Stimulated activated naive B cell treated with anti-CD40 and anti-IgM and Interleukin-4, amounts not matched to agents 10 μg/mL and 1 μg/mL and 100 μg/mL, for 72 hours (primary cell): ENCODE measurements at places on chromosomes 16 and 17.

GRCh38 chr16:84881702-84882521, 62.1 kb downstream of the CRISPLD2 start:
- no peak for DNase-seq
- H3K36me3 ChIP-seq = no peaks in the 10 kb centered on the region
- H3K4me3 ChIP-seq = no peak overlapping the region
- H3K27ac ChIP-seq = no peak overlapping the region
- peaks cover 2% of the 10 kb centered on the region for H3K4me1 ChIP-seq

- no peak overlapping the region for H3K4me3 ChIP-seq
- no peaks in the 10 kb centered on the region for H3K4me1 ChIP-seq
- DNase-seq = no peak
- no peak overlapping the region for H3K27ac ChIP-seq
- peaks cover 22% of the 10 kb centered on the region for H3K27me3 ChIP-seq
Observed at GRCh38 chr16:9677301-9677653, 505.0 kb downstream of the GRIN2A start.

GRCh38 chr16:769934-770333, 9.4 kb downstream of the MSLN start:
- H3K4me3 ChIP-seq = no peak overlapping the region
- DNase-seq = no peak
- no peak overlapping the region for H3K27ac ChIP-seq
- no peaks in the 10 kb centered on the region for H3K4me1 ChIP-seq
- H3K36me3 ChIP-seq = no peaks in the 10 kb centered on the region

GRCh38 chr17:18267927-18268711, 7.7 kb downstream of the MIEF2 start:
- no peaks in the 10 kb centered on the region for H3K27me3 ChIP-seq
- peaks cover 8% of the 10 kb centered on the region for H3K4me1 ChIP-seq
- no peak for DNase-seq

GRCh38 chr17:65756760-65757159, 195.3 kb upstream of the AXIN2 start:
- no peaks in the 10 kb centered on the region for H3K4me1 ChIP-seq
- no peaks in the 10 kb centered on the region for H3K27me3 ChIP-seq
- no peak overlapping the region for H3K27ac ChIP-seq
- DNase-seq = no peak
- H3K36me3 ChIP-seq = no peaks in the 10 kb centered on the region

- H3K27me3 ChIP-seq = no peaks in the 10 kb centered on the region
- DNase-seq = no peak
- no peak overlapping the region for H3K27ac ChIP-seq
- H3K36me3 ChIP-seq = peaks cover 26% of the 10 kb centered on the region
Observed at GRCh38 chr17:17207998-17208397, 1.9 kb upstream of the PLD6 start.

DNA sequence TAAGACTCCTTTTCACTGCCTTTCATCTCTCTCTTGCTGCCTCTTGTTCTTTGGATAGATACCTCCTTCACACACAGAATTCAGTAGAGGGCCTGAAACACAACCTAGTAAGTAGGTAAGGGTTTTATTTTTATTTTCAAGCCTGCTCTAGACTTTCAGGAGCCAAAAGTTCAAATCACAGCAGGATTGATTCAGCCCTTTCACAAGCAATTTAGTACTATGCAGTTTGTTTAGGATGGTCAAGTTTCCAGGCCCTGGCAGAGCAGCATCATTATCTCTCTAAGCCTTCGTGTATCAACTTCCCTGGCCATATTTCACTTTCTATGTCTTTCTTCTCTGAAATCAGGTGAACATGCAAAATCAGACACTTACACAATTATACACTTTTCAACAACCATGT, 148.8 kb upstream of the CORO6 start:
- DNase-seq = no peak
- no peaks in the 10 kb centered on the region for H3K27me3 ChIP-seq

DNA sequence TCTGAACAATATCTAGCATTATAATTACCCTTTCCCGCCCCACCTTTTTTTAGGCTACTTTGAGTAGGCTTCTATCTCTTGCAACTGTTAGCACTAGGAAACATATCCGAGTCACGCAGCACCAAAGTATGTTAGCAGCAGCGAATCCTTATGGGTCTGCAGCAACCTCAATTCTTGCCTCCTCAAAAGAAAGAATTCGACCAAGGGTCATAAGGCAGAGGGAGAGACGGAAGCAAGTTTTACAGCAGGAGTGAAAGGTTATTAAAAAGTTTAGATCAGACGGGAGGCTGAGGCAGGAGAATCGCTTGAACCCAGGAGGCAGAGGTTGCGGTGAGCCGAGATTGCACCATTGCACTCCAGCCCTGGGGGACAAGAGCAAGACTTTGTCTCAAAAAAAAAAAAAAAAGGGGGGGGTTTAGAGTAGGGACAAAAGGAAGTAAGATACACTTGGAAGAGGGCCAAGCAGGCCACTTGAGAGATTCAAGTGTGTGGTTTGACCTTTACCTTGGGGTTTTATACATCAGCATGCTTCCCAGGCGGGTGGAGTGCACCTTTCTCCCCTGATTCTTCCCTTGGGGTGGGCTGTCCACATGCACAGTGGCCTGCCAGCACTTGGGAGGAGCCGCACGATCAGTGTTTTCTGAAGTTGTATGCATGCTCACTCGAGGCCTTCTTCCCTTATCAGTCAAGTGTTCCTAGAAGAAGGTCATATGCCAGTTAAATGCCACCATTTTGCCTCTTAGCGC, 67.7 kb downstream of the HLF start:
- no peaks in the 10 kb centered on the region for H3K4me1 ChIP-seq
- DNase-seq = no peak
- no peak overlapping the region for H3K4me3 ChIP-seq
- peaks cover 4% of the 10 kb centered on the region for H3K36me3 ChIP-seq
- peaks cover 23% of the 10 kb centered on the region for H3K27me3 ChIP-seq

GRCh38 chr17:56742601-56743000, 91.1 kb downstream of the C17orf67 start:
- DNase-seq = no peak
- H3K27ac ChIP-seq = no peak overlapping the region
- H3K4me3 ChIP-seq = no peak overlapping the region
- H3K27me3 ChIP-seq = no peaks in the 10 kb centered on the region
- H3K4me1 ChIP-seq = no peaks in the 10 kb centered on the region

DNA sequence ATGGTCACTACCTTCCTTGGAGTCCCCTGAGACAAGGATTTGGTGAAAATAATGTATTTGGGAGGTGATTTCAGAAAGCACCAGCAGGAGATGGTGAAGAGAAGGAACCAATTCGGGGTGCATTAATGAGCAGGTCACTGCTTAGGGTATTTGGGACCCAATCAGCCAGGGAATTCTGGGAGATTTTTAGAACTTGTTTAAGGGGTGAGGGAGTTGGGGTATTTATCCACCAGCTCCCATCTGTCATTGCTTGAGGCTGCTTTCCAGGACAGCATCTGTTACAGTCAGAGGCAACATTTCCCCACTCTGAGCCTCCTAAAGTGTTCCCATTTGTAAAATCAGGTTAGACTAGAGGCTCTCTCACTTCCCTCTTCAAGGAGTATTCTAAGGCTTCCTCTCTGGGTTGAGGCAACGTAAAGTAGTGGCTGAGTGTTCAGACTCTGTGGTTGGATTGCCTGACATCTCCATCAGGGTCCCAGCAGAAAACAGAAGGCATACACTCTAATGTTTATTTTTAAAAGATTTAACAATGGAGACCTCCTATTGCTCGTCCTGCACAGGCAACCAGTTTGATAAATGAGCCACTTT, 60.9 kb downstream of the CLEC19A start:
- no peak overlapping the region for H3K4me3 ChIP-seq
- H3K36me3 ChIP-seq = peaks cover 3% of the 10 kb centered on the region
- H3K27me3 ChIP-seq = peaks cover 23% of the 10 kb centered on the region
- DNase-seq = no peak

DNA sequence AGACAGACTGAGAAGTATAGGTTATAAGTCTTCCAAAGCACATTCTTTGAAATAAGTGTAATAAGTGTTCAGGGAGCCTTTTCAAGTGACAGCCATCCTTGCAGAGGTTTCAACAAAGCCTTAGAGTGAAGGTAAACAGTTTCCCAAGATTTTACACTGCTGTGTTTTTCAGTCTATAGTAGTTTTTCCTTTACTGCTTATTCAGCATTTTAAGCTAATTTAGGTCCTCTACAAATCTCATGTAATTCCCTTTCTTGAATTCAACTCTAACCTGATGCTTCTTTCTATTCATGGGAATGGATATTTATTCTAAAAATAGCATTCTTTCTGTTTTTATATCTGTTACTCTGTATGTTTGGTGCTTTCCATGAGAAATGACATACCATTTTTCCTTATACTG, 211.3 kb downstream of the PHKB start:
- peaks cover 44% of the 10 kb centered on the region for H3K36me3 ChIP-seq
- no peaks in the 10 kb centered on the region for H3K4me1 ChIP-seq
- H3K27me3 ChIP-seq = no peaks in the 10 kb centered on the region
- no peak overlapping the region for H3K27ac ChIP-seq
- no peak overlapping the region for H3K4me3 ChIP-seq

DNA sequence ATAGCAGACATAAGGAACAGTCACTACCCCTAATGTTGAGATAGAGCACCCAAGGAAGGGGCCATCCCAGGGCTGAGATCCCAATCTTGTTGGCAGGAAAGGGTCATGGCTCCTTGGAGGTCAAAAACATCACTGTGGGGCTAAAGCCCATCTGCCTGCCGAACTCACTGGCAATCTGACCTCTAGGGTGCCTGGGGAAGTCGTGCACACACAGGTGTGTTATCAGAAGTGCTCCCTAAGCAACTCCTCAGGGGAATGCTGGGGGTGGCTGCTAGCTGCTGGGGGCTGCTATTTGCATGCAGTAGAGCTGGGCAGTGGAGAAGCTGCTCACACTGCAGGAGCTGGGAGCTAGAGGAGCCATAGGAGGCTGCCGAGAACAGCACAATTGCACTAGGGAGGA, 47.5 kb upstream of the PHOSPHO1 start:
- H3K4me3 ChIP-seq = no peak overlapping the region
- H3K27ac ChIP-seq = no peak overlapping the region
- H3K4me1 ChIP-seq = no peaks in the 10 kb centered on the region
- DNase-seq = no peak
- peaks cover 4% of the 10 kb centered on the region for H3K27me3 ChIP-seq

- no peaks in the 10 kb centered on the region for H3K27me3 ChIP-seq
- no peak overlapping the region for H3K4me3 ChIP-seq
- no peak for DNase-seq
- H3K36me3 ChIP-seq = peaks cover 48% of the 10 kb centered on the region
Observed at GRCh38 chr17:63694229-63694949, 5.5 kb downstream of the LIMD2 start.

DNA sequence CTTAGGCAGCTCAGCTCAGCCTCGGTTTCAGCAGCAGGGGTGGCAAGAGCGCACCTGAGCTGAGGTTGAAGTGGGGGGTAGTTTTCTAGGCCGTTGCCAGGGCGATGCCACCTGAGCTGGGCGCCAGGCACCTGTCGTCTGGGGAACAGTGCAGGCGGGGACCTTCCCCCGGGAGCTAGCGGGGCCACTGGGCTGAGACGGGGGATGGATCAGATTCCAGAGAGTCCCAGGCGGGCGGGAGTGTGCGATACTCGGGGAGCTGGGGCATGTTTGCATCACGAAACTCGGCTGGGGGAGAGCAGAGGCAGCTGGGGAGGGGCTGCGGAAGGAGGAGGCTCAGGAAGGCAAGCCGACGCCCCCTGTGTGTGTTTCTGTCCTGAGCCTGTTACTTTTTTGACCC, 477 bp upstream of the CLDN9 start:
- DNase-seq = no peak
- peaks cover 16% of the 10 kb centered on the region for H3K4me1 ChIP-seq
- H3K27me3 ChIP-seq = peaks cover 24% of the 10 kb centered on the region

GRCh38 chr17:29633886-29634285, 11.2 kb upstream of the CORO6 start:
- peak overlapping the region; percentile 56 for H3K27ac ChIP-seq
- H3K4me1 ChIP-seq = peaks cover 5% of the 10 kb centered on the region
- H3K4me3 ChIP-seq = no peak overlapping the region
- no peak for DNase-seq
- H3K27me3 ChIP-seq = no peaks in the 10 kb centered on the region

- H3K4me3 ChIP-seq = no peak overlapping the region
- peaks cover 8% of the 10 kb centered on the region for H3K4me1 ChIP-seq
- H3K27ac ChIP-seq = peak overlapping the region; percentile 56
- DNase-seq = peak; percentile 61
- H3K27me3 ChIP-seq = peaks cover 18% of the 10 kb centered on the region
- peaks cover 6% of the 10 kb centered on the region for H3K36me3 ChIP-seq
Observed at GRCh38 chr16:361872-362701, 8.3 kb downstream of the MRPL28 start.

- H3K4me1 ChIP-seq = peaks cover 91% of the 10 kb centered on the region
- no peak overlapping the region for H3K27ac ChIP-seq
- no peak for DNase-seq
- no peaks in the 10 kb centered on the region for H3K27me3 ChIP-seq
- H3K36me3 ChIP-seq = no peaks in the 10 kb centered on the region
Observed at GRCh38 chr17:59366773-59367656, 35.6 kb downstream of the YPEL2 start.

- peak overlapping the region; percentile 80 for H3K27ac ChIP-seq
- peak overlapping the region; percentile 2 for H3K4me3 ChIP-seq
- no peaks in the 10 kb centered on the region for H3K27me3 ChIP-seq
- no peaks in the 10 kb centered on the region for H3K36me3 ChIP-seq
Observed at GRCh38 chr16:48434653-48435317, 49.6 kb upstream of the SIAH1 start.
